ENCODE measurements at places on chromosomes 1 and 21.

DNA sequence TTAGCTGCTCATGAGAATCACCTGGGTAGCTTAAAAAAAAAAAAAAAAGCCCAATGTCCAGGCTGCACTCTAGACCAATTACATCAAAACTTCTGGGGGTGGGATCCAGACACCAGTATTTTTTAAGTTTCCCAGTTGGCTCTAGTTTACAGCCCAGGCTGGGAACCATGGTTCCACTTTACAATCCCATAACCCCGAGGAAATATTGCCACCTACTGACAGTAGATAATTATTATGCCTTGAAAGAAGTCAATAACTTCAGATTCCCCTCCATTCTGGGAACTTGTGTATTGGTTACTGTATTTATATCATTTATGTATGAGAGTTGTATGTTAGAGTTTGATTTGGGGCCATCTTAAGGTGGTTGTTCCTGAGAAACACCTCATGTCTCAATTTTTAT is 100.2 kb downstream of the SPATA46 start:
- no peak for DNase-seq

DNA sequence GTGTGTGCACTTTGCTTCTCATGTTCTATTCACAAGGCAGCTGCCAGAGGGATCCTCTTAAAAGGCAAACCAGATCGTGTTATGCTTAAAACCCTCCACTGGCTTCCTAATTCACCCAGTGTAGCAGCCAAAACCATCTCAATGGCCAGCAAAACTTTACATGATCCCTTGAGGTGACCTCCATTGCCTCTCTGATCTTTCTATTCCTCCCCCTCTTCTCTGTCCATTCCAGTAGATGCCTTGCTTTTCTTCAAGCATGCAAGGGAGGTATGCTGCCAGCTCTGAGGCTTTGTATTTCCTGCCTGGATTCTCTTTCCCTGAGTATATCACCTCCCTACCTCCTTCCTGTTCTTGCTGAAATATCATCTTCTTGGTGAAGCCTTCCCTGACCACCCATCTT is 93.2 kb upstream of the KCNK2 start:
- no peak for DNase-seq

DNA sequence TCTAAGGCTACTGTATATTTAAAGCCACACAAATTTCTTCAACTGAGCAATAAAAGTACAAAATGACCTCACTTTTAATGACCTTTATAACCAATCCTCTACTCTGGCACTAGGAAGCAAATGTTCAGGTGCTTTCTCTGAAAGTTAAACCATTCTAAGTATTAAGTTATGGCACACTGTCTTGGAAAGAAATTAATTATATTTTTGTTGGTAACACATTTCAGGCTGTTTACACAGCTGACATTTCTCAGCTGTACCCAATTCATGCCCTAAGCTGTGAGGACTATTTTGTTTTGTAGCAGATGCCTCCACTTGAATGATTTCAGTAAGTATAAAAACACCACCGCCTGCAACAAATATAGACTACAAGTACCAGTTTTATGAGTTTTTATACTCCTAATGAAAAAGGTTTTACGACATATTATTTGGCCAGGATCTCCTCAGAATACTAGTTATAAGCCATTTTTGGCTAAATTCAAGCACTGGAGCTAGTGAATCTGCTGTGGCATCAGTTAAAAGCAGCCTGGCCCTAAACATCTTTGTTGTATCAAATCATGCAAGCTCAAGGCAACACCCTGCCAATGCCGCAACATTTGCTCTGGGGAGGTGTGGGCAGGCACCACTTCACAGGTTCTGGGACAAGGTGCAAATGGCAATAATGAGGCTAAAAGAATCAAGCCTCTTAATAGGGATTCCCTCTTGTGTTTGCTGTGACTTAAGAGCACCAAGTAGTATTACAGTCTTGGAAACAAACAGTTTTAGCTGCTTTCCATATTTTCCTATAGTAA is 228.4 kb upstream of the DMRTA2 start:
- DNase-seq, result no peak

DNA sequence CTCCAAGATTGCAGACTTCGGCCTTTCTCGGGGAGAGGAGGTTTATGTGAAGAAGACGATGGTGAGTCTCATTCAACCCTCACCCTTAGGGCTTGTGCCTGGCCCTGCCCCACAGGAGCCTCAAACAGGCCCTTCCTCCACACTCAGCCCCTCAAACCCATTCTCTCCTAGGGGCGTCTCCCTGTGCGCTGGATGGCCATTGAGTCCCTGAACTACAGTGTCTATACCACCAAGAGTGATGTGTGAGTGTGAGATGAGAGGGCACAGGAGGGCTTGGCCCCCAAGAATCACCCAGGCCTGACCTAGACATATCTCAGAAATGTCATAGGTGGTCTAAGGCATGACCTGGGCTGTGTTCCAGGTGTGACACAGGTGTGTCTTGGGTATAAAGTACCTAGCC is 18.3 kb upstream of the MPL start:
- DNase-seq, result no peak

DNA sequence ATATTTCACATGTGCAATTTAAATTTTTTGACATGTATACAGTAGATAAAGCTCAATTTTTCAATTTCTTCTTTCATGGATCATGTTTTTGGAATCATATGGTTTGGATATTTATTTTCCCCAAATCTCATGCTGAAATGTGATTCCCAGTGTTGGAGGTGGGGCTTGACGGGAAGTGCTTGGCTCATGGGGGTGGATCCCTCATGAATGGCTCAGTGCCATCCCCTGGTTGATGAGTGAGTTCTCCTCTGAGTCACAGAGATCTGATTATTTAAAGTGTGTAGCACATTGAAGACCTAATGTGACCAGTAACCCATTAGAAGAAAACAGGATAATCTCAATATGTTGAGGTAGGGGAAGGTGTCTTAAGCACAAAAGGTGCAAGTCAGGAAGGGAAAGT is 9.1 kb upstream of the IFI16 start:
- DNase-seq, result no peak

DNA sequence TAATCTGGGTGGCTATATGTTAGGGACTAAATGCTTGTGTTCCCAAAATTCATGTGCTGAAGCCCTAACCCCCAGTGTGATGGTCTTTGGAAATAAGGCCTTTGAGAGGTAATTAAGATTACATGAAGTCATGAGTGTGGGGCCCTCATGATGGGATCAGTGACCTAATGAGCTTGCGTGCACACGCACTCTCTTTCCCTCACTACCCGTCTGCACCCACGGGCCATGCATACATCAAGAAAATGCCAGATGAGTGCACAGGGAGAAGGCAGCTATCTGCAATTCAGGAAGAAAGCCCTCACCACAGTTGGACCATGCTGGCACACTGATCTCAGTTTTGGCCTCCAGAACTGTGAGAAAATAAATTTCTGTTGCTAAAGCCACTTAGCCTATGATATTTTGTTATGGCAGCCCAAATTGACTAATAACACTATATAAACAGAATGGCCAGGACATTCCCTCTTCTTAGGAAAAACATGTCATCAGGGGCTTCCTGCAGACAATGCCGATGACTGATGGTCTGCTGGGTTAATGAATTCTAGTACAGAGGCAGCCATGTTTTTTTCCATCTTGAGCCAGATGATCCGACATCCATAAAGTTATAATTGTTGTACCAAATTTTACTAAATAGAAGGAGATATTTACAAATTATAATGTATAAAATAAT is 18.1 kb upstream of the MYOG start:
- DNase-seq, result no peak
